ENCODE measurements at places on chromosomes 2 and 18. TPM values are rescaled to one million over a fixed set of nuclear protein-coding genes. Genes with fewer than 3 reads are reported as not detected.

OR6B2 gene
- total RNA-seq, result not detected

UCN gene
- not detected for total RNA-seq

PLB1 gene
- total RNA-seq, result 12.9 TPM

LRATD1 gene
- total RNA-seq, result 5.7 TPM

AMER3 gene
- 0.33 TPM for total RNA-seq

SCYGR3 gene
- not detected for total RNA-seq

GRCh38 chr2:140593132-140593531 lies 1537.7 kb downstream of the LRP1B start:
- no peak for DNase-seq

GRCh38 chr2:192265751-192266150 lies 71.0 kb upstream of the TMEFF2 start:
- no peak for DNase-seq

DNA sequence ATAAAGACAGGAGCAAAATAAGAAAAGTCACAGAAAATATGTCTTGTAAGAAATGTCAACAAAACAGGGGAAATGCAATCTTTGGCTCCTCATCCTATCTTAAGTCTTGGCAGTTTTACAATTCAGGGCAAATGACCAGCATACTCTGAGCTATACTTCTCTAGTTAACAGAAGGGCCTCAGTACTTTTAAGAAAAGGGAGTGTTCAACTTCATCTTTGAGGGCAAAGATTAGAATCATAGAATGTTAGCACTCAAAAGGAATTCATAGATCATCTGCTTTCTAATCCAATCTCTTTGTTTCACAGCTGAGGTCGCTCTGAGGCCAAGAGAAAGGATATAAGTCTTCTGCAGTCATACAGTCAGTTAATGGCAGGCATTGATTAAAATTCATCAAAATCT lies 174.0 kb upstream of the NT5C1B start:
- DNase-seq, result no peak

DNA sequence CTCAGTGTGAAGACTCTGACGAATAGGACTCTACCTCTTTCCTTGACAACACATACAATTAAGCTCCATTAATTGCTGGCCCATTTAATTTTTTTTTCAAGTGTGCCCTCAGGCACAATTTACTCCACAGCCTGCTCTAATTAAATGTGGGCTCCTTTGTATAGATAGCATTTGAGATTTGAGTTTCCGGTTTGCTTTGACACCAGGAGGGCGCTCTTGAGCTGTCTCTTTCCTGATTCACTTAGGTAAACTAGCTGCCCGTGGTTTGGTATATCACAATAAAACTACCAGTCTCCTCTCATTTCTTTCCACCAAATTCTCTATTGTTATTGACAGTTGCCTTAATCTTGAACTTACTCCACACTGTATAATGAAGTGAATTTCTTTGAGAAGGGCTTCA lies 666.0 kb downstream of the DSC3 start:
- DNase-seq, result no peak

GRCh38 chr2:85001595-85001994 lies 30.6 kb downstream of the KCMF1 start:
- DNase-seq, result no peak

DNA sequence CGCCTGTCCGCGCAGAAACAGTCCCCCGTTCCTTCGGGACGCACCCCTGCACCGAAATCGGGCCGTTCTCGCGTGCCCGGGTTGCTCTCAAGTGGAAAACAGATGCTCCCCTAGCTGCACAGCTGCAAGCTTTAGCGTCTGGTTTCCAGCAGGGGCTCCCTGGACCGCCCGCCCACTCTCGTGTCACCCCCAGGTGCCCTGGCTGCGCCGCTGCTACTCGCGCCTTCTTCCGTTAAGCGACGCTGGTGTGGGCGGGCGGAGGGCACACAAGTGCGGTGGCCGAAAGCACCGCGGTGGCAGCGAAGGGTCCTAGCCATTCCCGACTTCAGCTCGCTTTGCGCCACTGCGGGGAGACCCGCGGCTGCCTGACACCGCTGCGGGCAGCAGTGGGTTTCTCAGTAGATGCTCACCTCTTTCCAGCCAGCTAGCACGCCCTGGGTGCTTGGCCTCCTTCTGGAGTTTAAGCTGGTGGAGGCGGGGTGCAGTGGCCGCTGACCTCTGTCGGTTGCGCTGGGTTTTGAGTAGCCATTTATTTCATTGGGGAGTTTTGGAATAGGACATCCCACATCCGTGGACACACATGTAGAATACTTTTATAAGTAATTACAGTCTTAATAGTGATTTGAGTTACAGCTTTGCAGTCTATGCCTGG lies 806 bp downstream of the ZNF407 start:
- DNase-seq, result peak; percentile 58

GRCh38 chr2:8448824-8449556 lies 232.9 kb upstream of the ID2 start:
- no peak for DNase-seq

- DNase-seq, result no peak
Measured at GRCh38 chr2:46871976-46872381, 43.6 kb downstream of the MCFD2 start.

DNA sequence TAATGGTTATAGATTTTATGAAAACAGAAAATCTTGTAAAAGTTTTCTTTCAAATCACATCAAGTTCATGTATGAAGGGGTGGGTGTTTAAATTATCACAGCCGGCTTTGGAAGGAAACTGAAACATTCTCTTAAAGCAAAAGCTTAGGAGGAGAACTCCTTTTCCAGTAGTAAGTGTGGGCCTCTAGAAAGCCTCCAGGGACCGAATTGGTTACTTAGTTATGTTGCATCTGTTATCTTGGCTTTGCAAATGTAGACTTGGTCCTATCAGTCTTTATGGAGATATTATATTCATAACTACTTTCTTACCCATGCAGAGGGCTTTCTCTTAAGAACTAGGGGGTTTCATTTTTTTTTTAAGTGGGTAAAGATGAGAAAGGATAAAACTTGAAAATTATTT lies 7.4 kb downstream of the NAB1 start:
- DNase-seq, result no peak

DNA sequence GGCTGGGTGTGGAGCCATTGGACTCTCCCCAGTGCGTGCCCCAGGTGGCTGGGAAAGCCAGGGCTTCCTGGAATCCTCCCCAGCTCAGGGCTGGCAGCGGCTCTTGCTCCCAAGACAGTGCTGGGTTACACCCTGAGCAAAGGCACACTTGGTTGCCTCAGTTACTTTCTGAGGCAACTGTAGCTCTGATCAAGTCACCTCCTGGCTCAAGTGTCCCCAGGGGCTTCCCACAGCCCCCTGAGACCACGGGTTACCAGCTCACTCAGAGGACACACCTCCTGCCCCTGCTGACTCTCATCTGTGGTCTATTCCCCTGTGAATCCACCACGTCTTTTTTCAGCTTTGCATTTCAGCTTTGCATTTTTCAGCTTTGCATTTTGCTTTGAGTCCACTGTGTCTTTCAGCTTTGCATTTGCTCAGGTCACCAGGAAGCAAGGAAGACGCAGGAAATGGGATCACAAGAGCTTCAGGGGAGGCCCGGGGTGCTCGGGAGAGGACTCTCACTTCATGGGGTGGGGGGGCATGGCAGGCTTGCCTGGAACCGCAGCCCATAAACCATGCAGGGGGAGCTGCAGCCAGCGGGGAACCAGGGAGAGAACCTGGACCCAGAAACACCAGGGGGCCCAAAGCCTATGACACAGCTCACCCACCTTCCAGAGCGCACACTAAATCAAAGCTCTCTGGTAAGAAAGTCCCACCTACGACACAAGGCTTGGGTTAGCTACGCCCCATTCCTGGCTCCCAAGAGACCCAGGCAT lies 138.0 kb upstream of the ASB18 start:
- no peak for DNase-seq
